ENCODE measurements at places on chromosomes 2 and 18. TPM values are rescaled to one million over a fixed set of nuclear protein-coding genes. Genes with fewer than 3 reads are reported as not detected.
A peak's percentile ranks its signal among the peaks of the same experiment; 100 is the strongest.

- no peak for DNase-seq
These were observed 35.5 kb upstream of the PELI1 start for GRCh38 chr2:64179582-64180321.

DNA sequence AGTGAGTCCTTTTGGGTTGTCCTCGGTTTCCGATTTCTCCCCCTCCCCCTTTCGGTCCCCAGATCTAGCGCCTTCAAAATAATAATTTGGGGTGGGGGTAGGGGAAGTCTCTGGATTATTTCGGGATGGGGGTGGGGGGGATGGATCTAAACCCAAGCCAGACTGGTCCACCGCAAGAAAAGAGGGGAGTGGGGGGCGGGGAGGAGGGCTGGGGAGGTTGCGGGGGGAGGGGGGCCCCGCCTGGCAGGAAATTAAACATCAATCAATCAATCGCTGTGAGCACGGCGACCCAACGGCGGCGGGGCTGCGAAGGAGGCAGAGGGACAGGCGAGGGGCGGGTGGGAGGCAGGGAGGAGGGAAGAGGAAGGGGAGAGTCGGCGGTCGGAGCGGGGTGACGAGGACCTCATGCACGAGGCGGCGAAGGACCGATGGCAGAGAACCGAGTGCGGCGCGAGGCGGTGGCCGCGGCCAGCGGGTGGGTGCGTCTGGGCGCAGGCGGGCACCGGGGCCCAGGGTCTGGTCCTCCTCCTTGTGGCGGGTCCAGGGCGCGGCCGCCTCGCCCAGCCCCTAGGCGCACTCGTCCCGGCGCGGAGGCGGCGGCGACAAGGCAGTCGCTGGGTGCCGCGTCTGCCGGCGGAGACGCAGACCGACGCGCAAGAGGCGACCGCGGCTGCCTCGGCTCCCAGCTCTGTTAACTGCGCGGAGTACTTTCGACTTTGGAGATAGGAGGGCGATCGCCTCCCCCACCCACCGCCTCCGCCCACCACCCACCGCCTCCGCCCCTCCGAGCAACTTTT, 468 bp upstream of the SATB2 start:
- peak; percentile 76 for DNase-seq

BCL11A gene
- polyA plus RNA-seq = 12.2 TPM

- no peak for DNase-seq
These were observed 1272.2 kb upstream of the LRRTM1 start for GRCh38 chr2:81576713-81577112.

DNA sequence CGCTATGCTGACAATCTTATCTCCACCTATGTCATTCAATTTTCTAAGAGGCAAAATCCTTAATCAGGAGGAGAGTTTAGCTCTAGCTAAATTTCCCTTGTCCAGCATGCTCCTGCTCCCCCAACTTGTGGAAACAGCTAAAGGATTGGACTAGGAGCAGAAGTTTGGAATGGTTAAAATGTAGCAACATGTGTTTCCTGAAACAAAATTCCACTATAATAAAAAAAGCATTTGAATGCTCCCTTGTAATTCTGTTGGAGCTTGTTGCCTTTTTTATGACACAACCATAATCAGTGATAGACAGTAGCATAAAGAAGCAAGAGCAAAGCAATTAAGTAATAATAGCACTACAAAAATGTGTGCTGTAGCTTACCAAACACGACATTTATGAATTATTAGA, 6.9 kb downstream of the ACTR3 start:
- DNase-seq = no peak

- DNase-seq = no peak
These were observed 40.7 kb upstream of the KLF11 start for GRCh38 chr2:10002681-10003080.

DNA sequence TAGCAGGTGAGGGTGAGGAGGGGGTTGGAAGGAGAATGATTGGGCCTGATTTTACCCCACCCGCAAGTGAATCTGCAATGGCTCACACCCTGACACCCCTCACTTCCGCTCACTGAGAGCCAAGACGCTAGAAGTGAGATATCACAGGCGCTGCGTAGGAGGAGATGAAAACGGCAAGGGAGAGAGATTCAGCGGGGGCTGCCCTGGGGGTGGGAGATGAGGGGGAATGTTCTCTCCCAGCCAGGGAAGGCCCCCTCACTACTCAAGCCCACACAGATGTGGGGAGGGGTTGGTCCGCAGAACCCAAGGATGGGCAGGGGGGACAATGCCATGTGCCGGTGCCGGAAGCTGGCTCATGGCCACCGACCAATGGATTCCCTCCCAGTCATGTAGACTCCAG, 32.9 kb downstream of the LOXHD1 start:
- DNase-seq = peak; percentile 33

GRCh38 chr18:13235421-13235831, 16.9 kb downstream of the LDLRAD4 start:
- no peak for DNase-seq

DNA sequence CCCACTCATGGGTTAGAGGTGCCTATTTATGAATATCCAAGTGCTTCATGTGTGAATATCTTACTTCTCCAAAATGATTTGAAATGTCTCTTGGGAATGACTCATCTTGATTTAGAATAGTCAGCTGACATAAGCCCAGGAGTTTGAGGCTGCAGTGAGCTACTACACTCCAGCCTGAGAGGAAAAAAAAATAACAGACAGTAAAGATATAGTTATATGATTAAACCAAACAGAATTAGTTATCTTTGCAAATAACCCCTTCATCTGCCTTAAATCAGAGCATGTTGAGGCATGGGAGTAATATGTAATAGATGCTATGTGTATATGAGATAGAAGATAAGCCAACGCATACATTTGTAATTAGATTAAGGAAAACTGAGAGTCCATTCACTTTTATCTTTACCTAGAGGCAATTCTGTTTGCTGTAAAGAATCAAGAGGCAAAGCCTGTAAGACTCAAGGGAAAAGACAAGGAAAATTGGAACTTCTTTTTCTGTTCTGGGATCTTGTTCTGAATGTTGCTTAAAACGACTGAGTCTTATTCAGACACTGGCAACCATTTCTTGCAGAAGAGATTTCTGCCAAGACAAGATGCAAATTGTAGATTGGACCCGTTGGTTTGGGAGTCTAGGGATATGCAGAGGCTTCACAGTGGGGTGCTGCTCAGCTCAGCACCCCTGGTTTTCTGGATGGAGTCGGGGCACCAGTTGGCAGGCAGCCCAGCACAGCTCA, 104.4 kb downstream of the LIPG start:
- DNase-seq = no peak

- no peak for DNase-seq
These were observed 39.1 kb upstream of the MAP4K4 start for GRCh38 chr2:101658387-101658786.

DCDC2C gene
- polyA plus RNA-seq = 0.91 TPM

GALR1 gene
- polyA plus RNA-seq = 0.09 TPM

CMPK2 gene
- polyA plus RNA-seq = 0.46 TPM

ST8SIA5 gene
- 2.4 TPM for polyA plus RNA-seq

- DNase-seq = no peak
These were observed 132.7 kb upstream of the NT5C1B start for GRCh38 chr2:18722101-18722500.

GAD1 gene
- 1.0 TPM for polyA plus RNA-seq

GRCh38 chr2:112547333-112547732, 5.1 kb downstream of the POLR1B start:
- no peak for DNase-seq

- DNase-seq = no peak
These were observed 13.3 kb downstream of the TWIST2 start for GRCh38 chr2:238861013-238861730.

OR6B2 gene
- polyA plus RNA-seq = not detected

DNA sequence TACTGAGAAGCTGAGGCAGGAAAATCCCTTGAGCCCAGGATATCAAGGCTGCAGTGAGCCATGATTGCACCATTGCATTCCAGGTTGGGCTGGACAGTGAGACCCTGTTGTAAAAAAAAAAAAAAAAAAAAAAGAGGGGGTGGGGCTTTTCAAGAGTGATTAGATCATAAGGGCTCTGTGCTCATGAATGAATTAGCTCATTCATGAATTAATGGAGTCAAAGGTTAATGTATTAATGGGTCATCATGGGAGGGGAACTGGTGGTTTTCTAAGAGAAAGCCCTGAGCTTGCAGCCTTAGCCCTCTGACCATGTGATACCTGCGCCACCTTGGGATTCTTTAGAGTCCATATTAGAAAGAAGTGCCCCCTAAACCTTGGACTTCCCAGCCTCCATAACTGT, 4.5 kb downstream of the SLC19A3 start:
- no peak for DNase-seq

DNA sequence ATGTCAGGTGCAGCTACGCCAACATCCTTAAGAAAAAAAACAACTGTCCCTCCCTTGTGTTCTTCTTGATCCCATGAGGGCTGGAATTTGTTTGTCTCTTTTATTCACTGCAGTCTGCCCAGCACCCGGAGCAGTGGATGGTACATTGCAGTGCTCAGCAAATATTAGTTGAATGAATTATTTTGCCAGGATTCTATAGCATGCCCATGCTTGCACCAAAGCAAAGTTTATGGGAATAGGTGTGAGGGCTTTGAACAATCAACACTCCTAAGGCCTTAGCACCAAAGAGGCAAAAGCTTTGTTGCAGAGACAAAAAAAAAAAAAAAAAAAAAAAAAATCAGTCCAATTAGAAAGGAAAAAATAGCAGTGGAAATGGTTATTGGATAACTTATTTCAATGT, 28.7 kb upstream of the DCC start:
- DNase-seq = no peak

GRCh38 chr18:10139783-10140410, 226.1 kb downstream of the VAPA start:
- DNase-seq = peak; percentile 37

DNA sequence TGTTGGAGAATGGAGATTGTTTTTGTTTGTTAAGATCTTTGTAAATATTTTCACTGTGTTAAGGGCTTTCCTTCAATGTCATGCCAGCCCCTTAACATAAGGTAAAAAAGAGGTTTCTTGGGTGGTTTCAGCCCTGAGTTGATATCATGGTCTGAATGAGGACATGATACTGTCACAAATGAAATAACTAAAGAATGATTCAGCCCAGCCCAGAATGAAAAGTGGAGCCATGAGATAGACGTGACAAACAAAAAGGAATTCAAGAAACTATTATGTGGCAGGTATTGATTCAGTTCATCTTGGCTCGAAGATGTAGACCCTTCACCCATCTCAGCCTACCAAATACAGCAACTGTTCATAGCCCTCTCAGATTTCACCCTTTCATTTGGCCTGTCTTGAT, 88.6 kb upstream of the TTN start:
- DNase-seq = no peak

FAM228A gene
- polyA plus RNA-seq = not detected

DNA sequence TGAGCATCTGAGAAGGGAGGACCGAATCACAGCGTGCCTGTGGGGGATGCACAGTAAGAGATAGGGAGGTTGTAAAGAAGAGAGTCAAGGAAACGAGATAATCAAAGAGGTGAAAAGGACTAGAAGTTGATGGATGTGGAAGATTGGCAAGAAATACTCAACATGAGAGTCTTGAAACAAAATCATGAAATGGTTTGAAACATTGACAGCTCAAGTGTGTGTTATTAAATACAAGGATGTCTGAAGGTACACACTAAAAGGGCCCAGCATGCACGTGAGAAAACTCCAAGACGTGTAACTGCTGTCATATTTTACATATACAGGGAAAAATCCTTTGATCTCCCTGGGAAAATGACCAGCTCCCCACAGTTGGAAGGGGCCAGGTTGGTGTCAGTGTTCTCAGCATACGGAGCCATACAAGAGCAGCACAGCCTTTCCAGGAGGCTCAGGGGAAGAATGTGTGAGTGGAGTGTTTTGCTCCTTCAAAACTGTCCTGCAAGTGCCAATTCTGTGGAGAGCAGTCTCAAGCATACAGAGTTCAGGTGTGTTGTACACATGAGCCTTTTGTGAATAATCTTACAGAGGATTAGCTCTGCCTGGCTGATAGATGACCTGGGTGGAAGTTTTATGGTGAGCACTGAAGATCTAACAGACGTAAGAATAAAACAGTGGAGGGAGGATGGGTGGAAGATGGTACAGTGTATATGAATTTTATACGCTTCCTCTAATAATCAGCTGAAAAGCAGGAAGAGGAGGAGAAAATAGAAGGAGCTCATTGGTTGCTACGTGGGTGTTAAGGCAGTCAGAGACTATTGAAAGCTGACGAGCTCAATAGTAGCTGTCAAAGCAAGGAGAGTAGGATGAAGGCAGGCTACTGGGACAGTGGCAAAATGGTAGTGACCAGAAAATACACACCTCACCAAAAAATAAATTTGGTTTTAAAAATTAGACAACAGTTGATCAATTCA, 126.8 kb downstream of the ATP9B start:
- no peak for DNase-seq

STEAP3 gene
- 40.1 TPM for polyA plus RNA-seq

UGT1A6 gene
- polyA plus RNA-seq = not detected

Data from H1 (cell line).